SHP77 treated with DMSO at 0.1 percent for 48 hours (cell line): ENCODE measurements at places on chromosomes 3 and 15.

GRCh38 chr15:88985547-88986393 is 72.6 kb upstream of the MFGE8 start:
- DNase-seq: no peak

DNA sequence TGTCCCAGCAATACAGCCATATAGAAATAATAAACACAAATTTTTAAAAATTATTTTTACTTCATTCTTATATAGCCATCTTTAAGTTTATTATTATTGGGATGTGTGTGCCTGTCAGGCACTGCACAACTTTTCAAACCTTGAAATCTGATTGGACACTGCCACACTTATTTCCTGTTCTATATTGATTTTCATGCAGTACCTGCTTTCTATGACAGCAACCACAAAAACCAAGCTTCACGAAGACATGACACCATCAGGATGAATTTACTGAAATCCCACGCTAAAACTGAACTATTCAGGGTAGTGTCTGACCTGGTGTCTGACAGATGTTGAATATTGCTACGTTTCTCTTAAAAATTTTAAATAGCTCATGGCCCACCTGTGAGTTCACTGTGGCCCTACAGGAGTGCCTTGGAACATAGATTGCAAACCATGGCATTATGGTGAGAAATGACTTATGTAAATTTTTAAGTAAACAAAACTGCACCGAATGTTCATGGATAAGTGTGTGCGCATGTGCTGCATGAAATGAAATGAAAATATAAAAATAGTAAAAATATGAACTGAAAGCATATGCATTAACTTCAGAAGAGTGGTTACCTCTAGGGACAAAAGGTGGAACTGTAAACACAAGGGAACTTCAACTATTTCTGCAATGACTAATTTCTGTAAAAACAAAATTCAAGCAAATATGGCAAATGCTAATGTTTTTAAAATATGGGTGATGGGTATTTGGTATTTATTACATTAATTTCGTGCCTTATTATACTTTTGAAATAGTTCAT is 152.3 kb downstream of the ZBTB20 start:
- no peak for DNase-seq

GRCh38 chr3:27792869-27793268 is 70.7 kb upstream of the EOMES start:
- no peak for DNase-seq

GRCh38 chr15:89016549-89017041 is 71.7 kb upstream of the ABHD2 start:
- DNase-seq: no peak

DNA sequence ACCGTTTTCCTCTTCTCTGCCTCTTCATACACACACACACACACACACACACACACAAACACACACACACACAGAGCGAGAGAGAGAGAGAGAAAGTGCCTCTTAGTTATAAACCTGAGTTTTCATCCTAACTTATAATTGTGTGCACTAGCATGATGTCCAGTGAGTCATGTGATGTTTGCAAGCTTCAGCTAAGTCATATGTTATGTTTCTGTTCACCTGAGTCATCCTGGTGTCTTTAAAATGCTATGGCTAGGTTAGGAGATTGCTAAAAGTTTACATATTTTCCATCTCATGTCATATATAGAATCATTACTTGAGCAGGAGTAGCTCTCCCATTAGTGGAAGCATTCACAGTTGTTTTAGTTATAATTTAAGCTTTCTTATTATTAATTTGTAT is 155.8 kb downstream of the EPHA6 start:
- DNase-seq: no peak
